Kidney glomerular epithelial cell (primary cell): ENCODE measurements at places on chromosomes 7 and 10.

DNA sequence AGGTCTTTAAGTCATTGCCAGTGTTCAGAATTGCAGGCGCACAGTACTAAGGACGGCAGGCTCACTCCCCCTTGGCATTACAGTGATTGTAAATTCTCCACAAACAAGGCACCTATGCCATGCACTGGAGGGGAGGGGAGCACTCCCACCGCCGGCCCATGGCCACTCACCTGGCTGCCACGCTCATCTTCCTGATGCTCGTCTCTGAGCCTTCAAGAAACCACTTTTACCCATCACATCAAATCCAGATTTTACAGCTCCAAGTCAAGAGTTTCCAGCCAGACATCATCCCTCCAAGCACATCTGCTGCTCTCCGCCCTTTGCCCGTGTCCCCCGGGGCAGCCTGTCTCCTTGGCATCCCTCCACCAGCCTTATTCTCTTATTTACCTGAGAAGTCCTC, 350.2 kb upstream of the SHH start:
- no peak for DNase-seq

GRCh38 chr10:50857579-50857978, 27.8 kb downstream of the A1CF start:
- DNase-seq: no peak

DNA sequence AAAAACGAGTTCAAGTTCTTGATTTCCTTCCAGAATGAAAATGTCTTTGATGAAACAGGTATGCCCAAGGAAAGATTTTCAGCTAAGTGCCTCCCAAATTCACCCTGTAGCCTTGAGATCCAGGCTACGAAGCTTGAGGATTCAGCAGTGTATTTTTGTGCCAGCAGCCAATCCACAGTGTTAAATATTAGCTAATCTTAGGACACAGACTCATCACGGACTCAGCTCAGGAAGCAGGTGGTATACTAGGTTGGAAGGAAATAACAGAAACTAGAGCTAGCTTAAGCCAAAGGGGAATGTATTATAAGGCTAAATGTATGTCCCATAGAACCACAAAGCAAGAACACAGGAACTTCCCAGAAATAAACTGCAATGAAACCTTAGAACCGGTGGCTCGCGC, 151.0 kb upstream of the PRSS1 start:
- DNase-seq: peak; percentile 75

- peak; percentile 92 for DNase-seq
Measured at GRCh38 chr7:130071701-130072622, 1.6 kb downstream of the KLHDC10 start.

GRCh38 chr10:34664706-34665105, 150.4 kb downstream of the PARD3 start:
- DNase-seq: no peak

GRCh38 chr7:20190560-20191390, 26.4 kb downstream of the MACC1 start:
- DNase-seq: no peak

DNA sequence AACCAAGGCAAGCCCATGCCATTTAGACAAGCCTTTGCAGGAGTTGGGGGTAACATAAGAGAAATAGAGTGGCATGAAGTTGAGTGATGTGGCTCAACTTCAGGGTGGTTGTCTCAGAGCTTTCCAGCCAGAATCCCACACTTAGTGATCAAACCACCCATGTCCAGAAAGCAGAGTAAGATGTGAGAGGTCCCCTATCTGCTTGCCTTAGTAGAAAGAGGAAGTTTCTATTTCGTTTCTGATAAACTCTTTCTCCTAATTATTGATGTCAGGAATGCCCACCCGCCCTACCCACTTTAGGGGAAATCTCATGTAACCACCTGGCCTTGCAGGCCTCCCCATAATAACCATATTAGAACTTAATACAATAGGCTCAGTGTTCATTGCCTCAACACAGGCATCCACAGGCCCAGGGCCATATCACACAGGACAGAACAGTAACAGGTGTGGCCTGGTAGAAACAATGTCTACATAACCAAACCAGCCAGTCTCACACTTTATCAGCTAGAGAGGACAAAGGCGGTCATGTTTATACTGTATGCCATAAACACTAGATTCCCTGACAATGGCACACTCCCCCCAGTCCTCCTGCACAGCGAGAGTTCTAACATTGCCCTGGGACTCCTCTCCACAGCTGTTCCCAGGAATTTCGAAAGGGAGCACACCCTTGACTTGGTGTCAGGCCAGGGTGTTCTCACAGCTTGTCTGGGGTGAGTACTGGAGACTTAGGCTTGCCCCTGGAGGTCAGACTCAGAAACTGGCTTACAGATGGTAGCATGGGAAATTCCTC, 364.4 kb downstream of the CXCL12 start:
- no peak for DNase-seq

GRCh38 chr7:104960741-104961448, 53.1 kb upstream of the KMT2E start:
- DNase-seq: no peak

GRCh38 chr7:76165973-76166403, 35.7 kb upstream of the SRRM3 start:
- no peak for DNase-seq

GRCh38 chr10:88187472-88187871, 324.0 kb downstream of the PTEN start:
- DNase-seq: no peak

DNA sequence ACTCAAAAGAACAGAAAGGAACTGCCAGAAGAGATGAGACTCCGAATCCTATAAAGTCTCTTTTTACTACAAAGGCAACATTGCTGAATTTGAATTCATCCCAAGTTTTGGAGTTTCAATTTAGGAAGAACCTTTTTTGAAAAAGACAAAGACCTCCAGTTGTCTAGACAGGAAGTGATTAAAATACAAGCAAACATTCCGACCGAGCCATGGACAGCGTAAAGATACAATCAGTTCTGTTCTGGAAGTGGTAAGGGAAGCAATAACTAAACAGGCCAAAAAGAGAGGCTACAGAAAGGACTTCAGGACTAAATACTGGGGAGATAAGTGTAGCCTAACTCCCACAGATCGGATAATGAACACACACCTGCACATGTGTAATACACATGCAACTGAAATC, 101.0 kb downstream of the SMURF1 start:
- no peak for DNase-seq

GRCh38 chr7:156105337-156106106, 293.3 kb upstream of the SHH start:
- DNase-seq: no peak
